ENCODE measurements at places on chromosomes 1 and 21.
A peak's percentile ranks its signal among the peaks of the same experiment; 100 is the strongest.

- no peak for DNase-seq
Measured at GRCh38 chr1:83011265-83011664, 987.7 kb downstream of the TTLL7 start.

DNA sequence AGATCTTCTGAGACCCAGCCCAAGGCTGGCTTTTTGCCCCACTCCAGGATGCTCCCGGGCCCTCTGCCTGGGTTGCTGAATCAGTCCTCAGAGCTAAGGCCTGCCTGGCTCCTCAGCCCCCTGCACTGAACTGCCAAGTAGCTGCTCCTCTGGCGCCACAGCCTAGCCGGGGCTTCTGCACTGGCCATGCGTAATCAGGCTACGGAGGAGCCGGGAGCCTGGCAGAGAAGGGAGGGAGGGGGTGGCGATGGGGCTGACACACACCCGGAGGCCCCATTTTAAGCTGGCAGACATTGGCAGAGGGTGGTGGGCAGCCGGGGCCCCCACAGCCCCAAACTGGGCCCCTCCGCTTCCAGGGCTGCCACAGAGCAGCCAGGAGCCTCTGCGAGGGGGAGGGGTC lies 38.7 kb downstream of the ALPL start:
- no peak for DNase-seq

- no peak for DNase-seq
Measured at GRCh38 chr21:33441489-33442477, 38.0 kb downstream of the TMEM50B start.

DNA sequence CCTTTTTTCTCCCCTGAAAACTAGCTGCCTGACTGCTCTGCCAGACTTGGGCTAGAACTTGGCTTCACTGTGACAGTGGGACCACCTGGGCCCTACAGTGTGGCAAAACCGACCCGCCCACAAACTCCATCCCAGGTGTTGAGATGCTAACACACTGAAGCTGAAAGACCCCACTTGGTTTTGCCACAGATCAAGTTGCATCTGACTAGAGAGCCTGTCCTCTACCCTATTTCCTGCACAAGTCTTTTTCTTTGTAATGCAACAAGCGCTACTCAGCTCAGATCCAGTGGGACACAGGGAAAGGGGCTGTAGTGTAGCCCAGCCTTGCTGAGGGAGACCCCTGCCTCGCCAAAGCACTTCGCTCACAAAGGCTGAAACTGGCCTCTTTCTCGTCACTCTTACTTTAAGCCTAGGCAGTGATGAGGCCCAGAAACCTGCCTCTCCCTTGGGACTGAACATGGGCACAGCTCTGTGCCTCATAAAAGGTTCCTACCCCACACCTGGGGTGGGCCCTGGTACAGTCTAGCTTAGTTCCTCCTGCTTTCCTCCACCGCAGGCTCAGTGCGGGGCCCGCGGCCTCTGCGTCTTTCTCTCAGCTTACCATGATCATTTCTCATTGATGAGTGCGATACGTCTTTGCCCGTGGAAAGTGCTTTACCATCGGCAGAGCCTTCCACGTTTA lies 9.7 kb downstream of the ALPL start:
- DNase-seq: peak; percentile 71

- no peak for DNase-seq
Measured at GRCh38 chr1:63662056-63662836, 69.0 kb downstream of the PGM1 start.

GRCh38 chr1:53512807-53513755 lies 53.9 kb downstream of the DMRTB1 start:
- DNase-seq: no peak

DNA sequence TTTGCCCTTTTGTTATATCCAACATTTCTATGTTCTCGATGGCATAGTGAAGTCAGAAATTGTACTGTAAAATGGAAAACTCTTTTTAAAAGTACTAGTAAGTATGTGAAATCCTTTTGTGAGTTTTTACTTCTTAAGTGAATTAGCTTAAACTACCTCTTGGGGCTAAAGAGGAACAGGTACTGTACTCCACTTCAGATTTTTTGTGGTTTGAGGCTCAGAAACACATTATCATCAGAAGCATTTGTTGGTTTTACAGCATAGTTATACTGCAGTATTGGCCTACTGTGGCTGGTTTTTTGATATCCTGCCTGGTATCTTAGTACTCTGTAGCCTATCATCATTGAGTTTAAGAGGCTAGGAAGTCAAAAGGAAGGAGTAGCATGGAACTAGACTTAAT lies 117.2 kb downstream of the NRDC start:
- no peak for DNase-seq

DNA sequence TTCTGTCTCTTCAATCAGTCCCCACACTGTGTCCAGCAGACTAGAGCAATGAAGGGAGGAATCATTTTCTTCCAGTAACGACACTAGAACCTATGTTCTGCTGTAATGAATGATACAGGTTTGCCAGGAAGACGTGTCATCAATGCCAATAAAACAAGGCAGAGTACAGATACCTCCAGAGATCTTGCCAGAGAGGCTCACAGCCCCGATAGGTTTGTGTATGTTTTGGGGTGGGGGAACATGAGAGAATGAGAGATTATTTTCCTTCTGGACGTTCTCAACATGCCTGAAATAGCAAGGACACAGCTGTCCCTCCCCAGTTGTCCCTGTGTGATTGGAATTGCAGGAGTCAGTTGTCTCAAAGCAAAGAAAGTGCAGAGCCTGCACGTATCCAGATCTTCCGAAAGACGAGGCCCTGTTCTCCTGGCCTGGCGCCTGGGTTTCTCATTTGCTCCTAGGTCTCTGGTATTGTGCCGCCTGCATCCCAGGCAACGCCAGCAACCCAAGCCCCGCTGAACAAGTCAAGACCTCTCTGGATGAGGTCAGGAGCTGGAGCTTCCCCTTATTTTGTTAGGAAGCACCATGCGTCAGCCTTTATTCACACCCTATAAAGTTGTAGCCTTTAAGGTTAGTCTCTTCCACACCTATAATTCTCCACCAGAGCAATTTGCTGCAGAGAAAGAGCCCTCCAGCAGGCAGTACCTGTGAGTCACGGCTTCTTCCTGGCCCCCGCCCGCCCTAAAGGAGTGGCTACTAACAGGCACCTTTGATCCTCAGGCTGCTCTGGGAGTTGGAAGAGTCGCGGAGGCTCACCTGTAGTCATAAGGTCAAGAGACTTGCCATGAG lies 130.5 kb downstream of the TOMM20 start:
- peak; percentile 51 for DNase-seq

- no peak for DNase-seq
Measured at GRCh38 chr1:171110621-171111326, 20.1 kb downstream of the FMO3 start.

DNA sequence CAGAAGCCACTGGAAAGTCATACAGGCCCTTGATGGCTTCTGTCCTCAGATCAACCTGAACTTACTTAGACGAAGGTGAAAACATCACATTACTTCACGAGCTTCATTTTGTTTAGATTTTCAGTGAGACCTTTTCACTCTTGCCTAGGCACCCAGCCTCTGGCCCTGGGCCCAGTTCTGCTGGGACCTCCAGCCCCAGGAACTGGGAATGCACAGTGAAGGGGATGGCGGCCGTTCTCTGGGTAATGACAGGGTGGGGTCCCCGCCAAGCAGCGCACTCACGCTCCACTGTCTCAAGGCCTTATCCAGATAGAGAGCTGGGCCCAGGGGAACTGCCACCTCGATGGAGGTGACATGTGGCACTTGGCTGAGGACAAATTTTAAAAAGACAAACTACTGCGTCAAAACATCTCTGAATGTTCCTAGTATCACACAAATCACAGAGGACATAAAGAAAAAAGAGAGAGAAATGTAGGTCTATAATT lies 54.8 kb downstream of the NPHP4 start:
- DNase-seq: no peak

- DNase-seq: no peak
Measured at GRCh38 chr1:205934788-205935187, 8.5 kb downstream of the SLC26A9 start.

DNA sequence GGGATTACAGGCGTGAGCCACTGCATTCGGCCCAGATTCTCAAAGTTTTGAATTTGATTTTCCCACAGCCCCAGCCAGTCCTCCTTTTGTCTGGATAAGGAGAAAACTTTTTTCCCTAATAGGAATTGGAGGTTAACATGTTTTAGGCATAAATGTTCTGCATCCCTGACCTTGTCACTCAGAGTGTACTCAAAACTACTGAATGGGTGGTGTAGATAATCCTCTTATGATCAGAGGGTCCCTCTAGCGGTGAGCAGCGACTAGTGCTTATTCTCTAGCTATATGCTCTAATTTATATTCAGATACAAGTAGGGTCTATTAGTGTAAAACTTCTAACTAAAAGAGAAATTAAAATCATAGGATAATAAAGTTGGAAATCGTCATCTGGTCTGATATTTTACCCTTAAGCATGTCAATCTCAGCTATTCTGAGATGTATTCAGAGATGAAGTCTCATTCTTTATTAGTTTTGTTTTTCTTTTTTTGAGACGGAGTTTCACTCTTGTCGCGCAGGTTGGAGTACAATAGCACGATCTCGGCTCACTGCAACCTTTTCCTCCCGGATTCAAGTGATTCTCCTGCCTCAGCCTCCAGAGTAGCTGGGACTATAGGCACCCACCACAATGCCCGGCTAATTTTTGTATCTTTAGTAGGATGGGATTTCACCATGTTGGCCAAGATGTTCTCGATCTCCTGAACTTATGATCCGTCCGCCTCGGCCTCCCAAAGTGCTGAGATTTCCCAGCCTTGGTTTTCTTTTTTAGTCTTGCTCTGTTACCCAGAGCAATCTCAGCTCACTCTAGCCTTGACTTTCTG lies 2.7 kb upstream of the PSMD4 start:
- peak; percentile 93 for DNase-seq

DNA sequence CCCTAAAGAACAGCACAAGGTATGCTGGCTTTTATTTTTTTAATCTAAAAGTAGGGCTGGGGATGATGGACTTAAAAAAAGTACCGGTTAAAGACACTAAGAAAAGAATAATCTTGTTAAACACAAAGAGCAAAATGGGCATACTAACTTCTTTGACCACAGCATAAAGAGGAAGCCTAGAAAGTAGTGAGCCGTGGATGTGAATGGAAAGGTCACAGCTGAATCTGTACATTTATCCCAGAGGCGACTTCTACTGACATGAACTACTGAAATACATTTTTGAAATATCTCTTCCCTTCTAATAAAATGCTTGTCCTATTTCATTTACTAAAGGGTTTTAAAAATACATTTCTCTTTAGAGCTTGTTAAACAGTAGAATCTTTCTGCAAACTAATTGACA lies 140.7 kb downstream of the SLC45A1 start:
- DNase-seq: no peak

GRCh38 chr1:31609514-31610118 lies 7.9 kb upstream of the HCRTR1 start:
- DNase-seq: no peak

DNA sequence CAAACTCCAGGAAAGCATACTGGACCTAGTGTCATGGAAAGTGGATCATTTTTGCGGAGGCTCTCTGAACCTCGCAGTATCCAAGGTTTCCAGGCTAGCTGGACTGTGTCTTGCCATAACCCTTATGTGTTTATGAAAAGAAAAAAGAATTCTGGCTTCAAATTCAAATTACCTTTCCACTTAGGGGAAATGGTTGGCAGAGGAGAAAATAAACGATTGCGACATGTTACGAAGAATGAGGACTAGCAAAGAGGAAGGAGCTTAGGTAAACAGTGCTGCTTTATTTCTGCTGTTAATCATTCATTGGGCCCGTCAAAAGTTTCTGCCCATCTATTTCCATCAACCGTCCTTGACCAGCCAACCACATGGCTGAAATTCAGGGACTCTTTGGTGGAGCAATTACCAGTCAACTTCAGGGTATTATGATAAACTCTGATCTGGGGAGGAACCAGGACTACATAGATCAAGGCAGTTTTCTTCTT lies at the start of gene C4BPA:
Gene C4BPA (plus strand): TSS at position 342 of the 482 bp plus-strand sequence. CDS start 8,793 bp downstream, outside the sequence.
- DNase-seq: no peak

DNA sequence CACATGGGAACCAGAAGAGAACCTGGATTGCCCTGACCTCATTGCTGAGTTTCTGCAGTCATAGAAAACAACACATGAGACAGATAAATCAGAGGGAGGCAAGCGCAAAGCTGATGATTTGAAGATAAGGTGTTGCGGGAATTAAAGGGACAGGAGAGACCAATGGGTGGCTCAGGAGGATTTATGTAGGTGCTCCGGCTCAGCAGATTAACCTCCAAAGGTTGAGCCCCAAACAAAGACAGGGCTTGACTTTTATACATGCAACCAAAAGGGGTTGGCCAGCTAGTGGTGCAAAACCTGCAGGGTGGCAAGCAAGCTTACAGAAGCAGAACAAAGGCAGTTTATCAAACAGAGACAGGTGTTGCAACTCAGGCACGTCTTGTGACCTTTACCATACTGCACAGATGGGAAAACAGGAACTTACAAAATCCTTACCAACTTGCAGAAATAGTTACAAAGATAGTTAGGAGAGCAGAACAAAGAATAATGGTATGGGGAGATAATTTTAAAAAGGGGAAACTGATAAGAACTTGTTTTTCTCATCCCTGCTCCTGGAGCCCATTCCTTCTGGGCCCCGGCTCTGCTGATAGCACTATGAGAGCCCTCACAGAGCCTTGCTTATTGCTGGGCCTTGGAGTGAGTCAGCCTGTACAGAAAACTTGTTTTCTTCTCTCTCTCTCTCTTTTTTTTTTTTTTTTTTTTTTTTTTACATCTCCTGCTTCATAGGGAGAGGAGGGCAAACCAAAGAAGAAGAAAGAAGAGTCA lies 93.6 kb downstream of the SNRPE start:
- peak; percentile 6 for DNase-seq

- no peak for DNase-seq
Measured at GRCh38 chr1:46569116-46569515, 17.7 kb upstream of the KNCN start.

DNA sequence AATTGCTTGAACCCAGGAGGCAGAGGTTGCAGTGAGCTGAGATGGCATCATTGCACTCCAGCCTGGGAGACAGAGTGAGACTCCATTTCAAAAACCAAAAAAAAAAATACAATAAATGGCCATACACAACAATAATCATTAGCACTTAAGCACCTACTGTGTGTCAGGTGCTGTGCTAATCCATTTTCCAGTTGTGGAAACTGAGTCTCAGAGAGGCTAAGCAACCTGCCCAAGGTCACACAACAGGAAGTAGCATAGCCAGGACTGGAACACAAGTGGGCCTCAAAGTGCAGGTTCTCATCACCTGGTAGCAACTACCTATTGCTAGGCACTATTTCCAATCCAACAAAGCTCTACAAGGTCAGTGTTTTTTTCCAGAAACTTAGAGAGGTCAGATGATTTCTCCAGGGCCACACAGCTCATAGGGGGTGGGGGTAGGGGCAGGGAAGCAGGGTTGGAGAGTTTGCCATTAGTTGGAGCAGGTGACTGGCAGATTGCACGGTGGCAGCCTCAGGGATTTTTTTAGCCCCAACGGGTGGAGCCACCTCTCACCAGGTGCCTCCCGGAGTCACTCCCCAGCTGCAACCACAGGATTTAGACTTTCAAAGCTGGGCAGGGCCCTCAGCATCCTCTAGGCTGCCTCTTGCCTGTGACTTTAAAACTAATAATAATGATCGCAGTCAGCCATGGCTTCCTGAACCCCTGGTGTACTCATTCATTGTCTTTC lies 52.5 kb upstream of the ID3 start:
- no peak for DNase-seq

Data from GM23338 (cell line).